Aortic smooth muscle cell (primary cell): ENCODE measurements at places on chromosomes 16 and 17. TPM values are rescaled to one million over a fixed set of nuclear protein-coding genes. Genes with fewer than 3 reads are reported as not detected.

The FLYWCH2 gene
- total RNA-seq = 56.6 and 63.1 TPM in 2 replicates

The C16orf96 gene
- total RNA-seq = not detected in 2 replicates

The TRIM16 gene
- 33.3 and 39.5 TPM in 2 replicates for total RNA-seq

The ENO3 gene
- total RNA-seq = 4.5 and 6.5 TPM in 2 replicates

The SRL gene
- total RNA-seq = under 0.01 TPM in 1 of 2 replicates, not detected in the other

The SSTR5 gene
- total RNA-seq = 0.12 TPM in 1 of 2 replicates, not detected in the other

The LRRC46 gene
- 0.25 TPM in 1 of 2 replicates, not detected in the other for total RNA-seq

The TOP3A gene
- total RNA-seq = 15.4 and 17.4 TPM in 2 replicates
